Activated naive CD4-positive, alpha-beta T cell (primary cell): ENCODE measurements at places on chromosomes 6 and 20.

GRCh38 chr6:98924647-98925046 lies 23.1 kb downstream of the FBXL4 start:
- DNase-seq, result no peak

DNA sequence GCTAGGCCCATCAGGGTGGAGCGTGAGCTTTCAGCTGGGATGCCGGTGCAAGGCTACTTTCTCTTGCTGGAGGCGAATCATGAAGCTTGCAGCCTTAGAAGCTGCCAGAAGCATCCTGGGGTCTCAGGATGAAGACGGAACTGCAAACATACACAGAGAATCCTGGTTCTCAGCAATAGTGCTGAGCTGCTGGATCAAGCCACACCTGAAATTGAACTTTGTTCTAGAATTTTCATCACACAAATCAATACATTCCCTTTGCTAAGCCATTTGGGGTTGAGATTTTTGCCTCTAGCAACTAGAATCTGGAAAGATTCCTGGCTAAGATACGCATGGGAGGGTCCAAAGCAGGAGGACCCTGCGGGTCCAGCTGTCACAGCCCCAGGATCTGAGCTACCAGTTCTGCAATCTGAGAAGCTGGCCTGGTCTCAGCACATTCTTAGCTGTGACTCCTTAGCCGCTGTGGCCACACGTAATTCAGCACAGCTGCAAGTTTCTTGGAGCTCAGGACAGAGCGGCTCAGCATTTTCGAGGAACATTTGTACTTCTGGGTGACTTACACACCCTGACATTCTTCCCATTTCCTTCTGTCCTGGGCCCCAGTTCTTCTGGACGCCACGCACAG lies 6.6 kb upstream of the ARFGAP1 start:
- no peak for DNase-seq

DNA sequence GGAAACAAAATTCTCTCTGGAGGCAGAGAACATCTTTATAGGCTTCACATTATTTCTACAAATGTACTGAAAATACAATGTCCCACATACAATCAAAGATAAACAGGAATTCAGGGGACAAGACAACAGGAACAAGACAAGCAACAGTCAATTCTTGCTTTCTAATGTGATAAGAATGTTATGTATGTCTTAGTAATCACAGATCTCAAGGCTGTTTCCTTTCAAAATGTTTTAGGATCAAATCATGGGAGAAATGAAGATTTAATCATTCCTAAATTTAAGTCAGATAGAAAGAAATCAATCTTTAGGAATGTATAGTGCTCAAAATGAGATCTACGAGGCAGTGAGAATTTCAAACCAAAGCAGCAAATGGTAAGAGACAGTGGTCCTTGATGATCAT lies 32.1 kb downstream of the NEDD9 start:
- no peak for DNase-seq

DNA sequence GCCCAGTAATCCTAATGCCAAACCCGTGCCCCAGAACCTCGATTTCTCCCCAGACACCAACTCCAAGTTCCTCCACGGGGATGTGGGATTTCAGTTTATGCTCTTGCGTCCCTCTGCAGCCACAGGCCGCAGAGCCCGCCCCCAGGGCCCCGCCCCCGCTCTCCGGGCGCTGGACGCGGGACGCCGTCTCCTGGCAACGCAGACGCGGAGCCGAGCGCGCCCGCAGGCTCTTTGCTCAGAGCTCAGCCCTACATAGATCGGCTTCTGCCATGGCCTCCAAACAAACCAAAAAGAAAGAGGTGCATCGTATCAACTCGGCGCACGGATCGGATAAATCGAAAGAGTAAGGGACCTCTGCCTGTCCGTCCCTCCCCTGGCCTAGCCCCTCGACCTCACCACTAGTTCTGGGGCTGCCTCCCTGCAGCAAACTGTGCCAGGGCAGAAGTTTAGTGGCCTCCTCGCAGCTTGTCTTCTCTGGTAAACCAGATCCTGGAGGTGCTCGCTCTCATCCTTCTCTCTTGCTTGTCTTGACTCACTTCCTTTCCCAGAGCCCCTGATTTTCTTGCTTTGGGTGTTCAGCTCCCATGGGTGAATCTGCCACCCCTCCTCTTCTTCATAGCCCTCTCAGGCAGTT lies at the start of gene ADGB:
Gene ADGB (plus strand): TSS at position 201 of the 634 bp plus-strand sequence. CDS start 69 bp downstream, at position 270.
- no peak for DNase-seq

- DNase-seq, result no peak
Measured at GRCh38 chr6:167907837-167908681, 81.3 kb downstream of the AFDN start.

- no peak for DNase-seq
Measured at GRCh38 chr6:56374841-56375369, 127.5 kb upstream of the COL21A1 start.

- no peak for DNase-seq
Measured at GRCh38 chr6:166025149-166025898, 142.3 kb downstream of the TBXT start.

DNA sequence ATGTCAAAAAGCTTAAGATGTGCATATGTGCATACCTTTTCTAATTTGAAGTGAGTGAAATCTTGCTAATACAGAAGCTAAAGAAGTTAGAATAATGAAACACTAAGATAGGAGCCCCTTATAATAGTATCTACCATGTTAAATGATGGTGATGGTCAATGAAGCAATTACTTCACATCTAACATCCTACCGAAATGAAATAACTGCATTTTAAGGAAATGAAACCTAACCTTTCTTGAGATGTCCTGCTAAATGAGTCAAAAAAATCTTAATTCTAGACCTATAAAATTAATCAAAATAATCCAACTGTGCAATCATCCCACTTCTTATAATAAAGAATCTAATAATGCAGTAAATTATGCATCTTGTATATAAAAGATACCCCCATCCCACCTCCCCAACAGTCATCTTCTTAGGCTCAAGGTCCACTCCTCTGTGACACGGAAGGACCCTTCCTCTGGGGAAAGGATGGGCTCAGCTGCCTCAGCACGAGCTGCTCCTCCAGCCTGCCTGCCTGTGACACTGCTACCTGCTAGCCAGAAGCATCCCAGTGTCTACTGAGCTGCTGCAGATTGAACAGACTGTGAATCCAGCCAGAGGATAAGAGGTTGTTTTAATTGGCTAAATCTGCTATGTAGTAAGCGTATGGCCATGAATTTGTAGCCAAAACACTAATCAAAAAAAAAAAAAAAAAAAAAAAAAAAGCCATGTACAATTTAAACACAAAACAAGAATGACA lies 129.6 kb upstream of the BEND3 start:
- no peak for DNase-seq

- no peak for DNase-seq
Measured at GRCh38 chr6:163200289-163200688, 214.2 kb upstream of the QKI start.

DNA sequence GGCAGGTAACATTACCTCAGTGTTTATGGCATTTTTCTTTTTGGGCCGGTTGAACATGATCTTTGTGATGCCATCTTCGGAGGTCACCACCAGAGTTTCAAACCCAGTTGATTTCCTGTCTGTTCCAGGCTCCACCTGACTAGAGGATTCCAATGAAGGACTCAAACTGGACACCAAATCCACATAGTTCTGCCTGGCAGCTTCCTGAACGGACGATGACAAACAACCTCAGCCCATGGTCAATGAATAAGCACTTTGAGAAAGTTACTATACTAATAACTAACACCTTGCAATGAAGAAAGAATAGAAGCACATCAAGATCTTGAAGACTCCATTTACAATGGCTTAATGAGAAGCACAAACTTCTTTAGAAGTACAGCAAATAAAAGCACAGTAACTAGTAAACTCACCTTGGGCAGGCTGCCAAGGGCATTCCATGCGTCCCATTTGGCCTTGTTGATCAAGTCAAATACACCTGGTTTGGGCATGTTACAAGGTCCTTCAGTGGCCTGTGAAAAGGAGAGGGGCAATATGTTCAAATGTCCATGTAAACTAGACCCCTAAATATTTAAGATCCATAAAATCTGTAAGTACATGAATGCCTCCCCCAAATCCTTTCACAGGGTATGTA lies 4.9 kb downstream of the ECI2 start:
- no peak for DNase-seq

DNA sequence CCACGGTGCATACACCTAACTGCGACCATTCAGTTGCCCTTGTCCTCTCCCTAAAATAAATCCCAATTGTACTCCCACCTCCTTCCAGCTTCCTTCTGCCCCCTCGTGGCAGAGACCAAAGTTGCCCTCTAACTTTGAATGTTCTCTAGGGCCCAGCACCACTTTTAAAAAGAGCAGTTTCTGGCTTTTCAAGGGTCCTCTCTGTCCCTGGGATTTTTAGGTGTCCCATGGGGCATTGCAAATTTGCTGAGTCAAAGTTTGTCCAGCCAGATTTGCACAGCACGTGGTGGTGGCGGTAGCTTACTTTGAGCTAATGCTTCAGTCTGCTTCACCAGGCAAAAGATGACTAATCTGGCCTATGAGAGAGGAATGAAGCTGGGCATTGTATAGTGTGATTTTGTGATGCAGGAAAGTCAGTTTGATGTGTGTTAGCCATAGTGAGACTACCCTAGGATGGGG lies 100.2 kb downstream of the PERP start:
- DNase-seq, result no peak

GRCh38 chr6:159557031-159557430 lies 136.0 kb downstream of the SOD2 start:
- no peak for DNase-seq

GRCh38 chr20:40489886-40490285 lies 199.2 kb downstream of the MAFB start:
- no peak for DNase-seq

GRCh38 chr20:17357238-17357637 lies 130.4 kb downstream of the PCSK2 start:
- DNase-seq, result no peak

- DNase-seq, result no peak
Measured at GRCh38 chr6:75842191-75842590, 93.2 kb downstream of the MYO6 start.

GRCh38 chr6:6518631-6519427 lies 69.7 kb upstream of the LY86 start:
- no peak for DNase-seq
